ENCODE measurements at places on chromosomes 6 and 20. TPM values are rescaled to one million over a fixed set of nuclear protein-coding genes. Genes with fewer than 3 reads are reported as not detected.

GRCh38 chr20:62225026-62225425 is 4.9 kb upstream of the HRH3 start:
- DNase-seq = no peak

DNA sequence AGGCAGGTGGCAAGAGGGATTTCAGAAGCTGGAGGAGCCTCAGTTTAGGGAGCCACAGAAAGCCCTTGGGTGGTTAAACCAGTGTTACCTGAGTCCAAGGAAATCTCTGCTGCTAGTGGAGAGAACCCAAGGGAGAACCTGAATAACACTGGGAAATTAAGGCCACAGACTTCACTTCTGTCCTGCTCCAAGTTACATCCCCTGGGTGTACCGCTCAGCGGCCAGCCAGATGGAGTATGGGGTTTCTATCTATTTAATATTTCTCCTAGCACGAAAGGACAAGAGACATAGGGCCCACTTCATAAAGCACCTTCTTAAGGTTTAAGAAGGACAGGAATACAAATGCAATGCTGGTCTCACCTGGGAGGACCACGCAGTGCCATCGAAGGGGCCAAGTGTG is 5.8 kb upstream of the CNKSR3 start:
- DNase-seq = no peak

- peak; percentile 45 for DNase-seq
Observed at GRCh38 chr20:34583544-34583943, 25.0 kb downstream of the MAP1LC3A start.

GRCh38 chr6:10951675-10952282 is 64.9 kb downstream of the SYCP2L start:
- no peak for DNase-seq

- no peak for DNase-seq
Observed at GRCh38 chr20:62387219-62387913, 463 bp downstream of the RPS21 start.

DNA sequence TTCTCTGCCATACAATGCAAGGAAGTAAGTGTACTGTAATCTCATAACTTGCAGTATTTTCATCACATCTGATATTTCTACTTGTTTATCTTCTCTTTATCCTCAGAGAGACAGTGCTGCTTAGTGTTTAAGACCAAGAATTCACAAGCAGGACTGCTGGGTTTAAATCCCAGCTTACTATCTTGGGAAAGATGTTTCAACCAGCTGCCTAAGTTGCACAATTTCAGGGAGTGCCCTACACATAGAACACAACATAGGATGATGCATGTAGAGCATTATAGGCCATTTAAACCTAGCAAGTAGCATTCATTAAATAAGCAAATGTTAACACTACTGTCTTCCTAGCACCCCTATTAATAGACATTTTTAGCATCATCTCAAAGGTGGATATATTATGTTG is 205.2 kb upstream of the CEP162 start:
- DNase-seq = no peak

DNA sequence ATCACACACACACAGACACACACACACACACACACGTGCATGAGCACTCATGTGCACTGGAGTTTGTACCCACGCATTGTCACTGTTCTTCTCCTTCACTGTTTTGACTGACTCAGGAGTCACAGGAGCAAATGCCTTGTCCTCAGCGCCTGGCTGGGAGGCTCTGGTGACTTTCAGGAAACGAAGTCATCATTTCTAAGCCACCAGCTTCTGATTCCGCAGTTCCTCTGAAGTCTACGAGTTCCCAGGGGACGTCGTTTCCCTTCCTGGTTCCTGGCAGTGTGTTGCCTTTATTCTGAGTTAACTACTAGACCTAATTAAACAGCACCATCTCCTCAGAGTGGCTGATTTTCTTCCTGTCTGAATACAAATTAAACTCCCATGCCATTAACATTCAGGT is 82.2 kb upstream of the PMEPA1 start:
- peak; percentile 55 for DNase-seq

DNA sequence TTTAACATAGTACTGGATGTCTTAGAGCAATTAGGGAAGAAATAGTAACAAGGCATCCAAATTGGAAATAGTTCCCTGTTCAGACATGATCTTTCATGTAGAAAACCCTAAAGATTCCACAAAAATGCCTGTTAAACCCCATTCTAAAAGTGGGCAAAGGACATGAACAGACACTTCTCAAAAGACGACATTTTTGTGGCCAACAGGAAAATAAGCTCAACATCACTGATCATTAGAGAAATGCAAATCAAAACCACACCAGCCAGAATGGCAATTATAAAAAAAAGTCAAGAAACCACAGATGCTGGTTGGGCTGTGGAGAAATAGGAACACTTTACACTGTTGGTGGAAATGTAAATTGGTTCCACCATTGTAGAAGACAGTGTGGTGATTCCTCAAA is 109.9 kb upstream of the MOCS1 start:
- DNase-seq = no peak

DNA sequence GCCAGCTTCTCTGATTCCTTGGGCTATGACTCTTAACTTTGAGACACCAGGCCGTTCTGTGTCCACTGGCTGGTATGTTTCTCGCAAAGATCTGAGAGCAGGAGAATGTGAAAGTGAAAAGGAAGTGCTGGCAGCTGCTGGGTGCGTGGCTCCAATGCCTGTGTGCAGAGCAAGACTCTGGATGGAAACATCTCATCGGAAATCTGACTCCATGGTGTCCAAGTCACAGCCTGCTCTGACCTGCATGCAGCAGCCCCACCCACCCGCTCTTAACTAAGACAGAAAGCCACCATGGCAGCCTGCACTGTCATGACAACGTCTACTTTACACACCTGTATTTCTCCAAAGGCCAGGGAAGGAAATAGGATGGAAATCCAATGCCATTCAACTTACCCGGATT is 66.3 kb upstream of the MPC1 start:
- DNase-seq = no peak

DNA sequence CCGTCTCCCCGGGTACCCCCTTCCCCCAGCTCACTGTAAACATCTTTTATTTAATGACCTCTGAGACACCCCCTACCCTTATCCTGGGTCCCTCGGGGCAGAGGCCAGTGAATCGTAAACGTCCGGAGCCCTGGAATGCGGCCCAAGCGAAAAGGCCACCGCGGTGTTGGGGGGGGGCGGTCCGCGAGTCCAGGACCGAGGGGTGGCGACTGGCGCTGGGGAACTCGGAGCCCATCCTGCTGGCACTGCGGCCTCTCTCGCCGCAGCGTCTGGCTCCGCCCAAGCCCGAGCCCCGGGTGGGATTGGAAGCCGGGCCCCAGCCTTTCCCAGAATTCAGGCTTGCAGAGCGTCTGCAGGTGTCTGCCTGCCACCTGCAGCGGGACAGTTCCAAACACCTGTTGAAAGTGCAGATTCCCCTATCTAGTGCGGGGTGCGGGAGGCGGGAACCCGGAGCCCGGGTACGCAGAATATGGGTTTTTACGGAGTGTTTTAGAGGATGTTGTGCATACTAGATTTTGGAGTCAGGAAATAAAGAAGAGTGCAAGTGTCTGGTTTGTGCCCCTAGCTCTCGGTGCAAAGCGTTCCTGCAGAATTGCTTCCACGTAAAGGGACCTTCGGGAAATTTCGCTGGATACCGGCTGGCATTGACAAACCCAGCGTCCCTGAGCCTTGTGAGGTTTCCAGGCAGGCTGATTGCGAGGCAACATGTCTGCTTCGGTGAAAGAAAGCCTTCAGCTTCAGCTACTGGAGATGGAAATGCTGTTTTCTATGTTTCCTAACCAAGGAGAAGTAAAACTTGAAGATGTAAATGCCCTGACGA is 800 bp downstream of the RWDD2A start:
- peak; percentile 90 for DNase-seq

- no peak for DNase-seq
Observed at GRCh38 chr20:51934301-51935002, 132.1 kb upstream of the SALL4 start.

DNA sequence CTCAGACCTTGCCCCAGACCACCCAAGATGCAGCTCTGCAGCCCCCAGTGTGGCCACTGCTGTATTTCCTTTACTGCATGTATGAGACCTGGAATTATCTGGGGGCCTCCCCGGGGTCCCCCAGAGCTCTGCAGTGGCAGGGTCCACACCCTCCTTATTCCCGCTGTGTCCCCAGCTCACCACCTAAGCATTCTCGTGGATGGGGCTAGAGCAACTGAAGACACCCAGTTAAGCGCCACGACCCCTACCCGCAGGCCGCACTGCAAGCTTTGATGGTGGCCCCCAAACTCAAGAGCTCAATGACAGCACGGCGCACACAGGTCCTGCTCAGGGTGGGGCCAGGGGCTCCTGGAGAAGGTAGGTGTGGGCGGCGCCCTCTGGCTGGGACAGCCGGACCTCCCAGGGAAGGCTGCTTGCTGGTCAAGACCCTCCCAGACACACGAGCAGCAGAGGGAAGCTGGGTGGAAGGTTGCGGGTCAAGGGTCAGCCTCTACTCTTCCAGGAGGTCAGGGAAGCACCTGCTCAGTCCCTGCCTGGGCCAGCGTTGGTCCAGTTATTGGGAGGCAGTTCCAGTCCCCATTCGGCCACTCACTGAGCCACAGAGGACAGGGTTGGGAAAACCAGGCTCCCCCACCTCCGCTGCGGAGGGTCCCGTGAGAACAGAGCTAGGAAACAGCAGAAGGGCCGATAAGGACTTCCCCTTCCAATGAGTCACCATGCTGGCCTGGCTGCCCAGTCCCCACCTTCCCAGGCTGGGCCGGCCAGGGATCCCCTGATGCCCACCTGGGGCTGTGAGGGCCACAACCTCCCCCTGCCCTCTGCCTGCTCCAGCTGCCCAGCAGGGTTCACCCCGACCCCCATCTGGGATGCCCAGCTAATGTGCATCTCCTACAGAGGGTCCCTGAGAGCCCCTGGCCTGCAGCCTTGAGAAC is 2.9 kb downstream of the LAMA5 start:
- DNase-seq = no peak

- DNase-seq = no peak
Observed at GRCh38 chr6:170160031-170160627, 130.7 kb downstream of the DLL1 start.

DNA sequence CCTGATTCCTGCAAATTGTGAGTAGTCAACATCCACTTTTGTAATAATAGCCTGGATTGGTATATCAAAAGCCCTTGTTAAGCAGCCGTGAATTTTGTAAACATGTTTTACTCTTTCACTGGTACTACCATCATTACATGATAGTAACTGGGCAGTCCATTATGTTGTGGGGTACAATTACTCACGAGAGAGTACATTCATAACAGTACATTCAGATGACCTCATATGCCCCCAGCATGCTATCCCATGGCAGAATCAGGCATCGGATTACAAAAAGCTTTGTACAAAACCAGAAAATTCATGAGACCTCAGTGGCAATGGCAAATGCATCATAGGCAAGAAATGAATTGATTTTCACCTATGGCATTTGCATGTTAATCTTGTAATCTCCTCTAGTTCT is 166.2 kb downstream of the EPM2A start:
- no peak for DNase-seq

TFAP2C gene
- total RNA-seq = 1.3 TPM

DPPA5 gene
- total RNA-seq = not detected

Measured in mesenteric fat pad (tissue), 1 donor.